CD4-positive, alpha-beta T cell treated with Interleukin-4 for 1 hour (primary cell): ENCODE measurements at places on chromosomes 7 and 10.

DNA sequence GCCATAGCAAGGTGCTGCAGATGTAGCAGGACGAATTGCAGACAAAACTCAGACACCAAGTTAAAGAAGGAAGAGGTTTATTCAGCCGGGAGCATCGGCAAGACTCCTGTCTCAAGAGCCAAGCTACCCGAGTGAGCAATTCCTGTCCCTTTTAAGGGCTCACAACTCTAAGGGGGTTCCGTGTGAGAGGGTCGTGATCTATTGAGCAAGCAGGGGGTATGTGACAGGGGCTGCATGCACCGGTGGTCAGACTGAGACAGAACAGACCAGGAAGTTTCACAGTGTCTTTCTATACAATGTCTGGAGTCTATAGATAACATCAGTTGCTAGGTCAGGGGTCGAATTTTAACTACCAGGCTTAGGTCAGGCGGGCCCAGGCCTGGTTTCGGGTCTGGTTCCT, 222.0 kb upstream of the C7orf33 start:
- no peak for DNase-seq

- DNase-seq = no peak
Measured at GRCh38 chr7:15863951-15864625, 177.6 kb upstream of the MEOX2 start.

GRCh38 chr10:117496616-117497028, 45.9 kb upstream of the EMX2 start:
- DNase-seq = peak; percentile 63

DNA sequence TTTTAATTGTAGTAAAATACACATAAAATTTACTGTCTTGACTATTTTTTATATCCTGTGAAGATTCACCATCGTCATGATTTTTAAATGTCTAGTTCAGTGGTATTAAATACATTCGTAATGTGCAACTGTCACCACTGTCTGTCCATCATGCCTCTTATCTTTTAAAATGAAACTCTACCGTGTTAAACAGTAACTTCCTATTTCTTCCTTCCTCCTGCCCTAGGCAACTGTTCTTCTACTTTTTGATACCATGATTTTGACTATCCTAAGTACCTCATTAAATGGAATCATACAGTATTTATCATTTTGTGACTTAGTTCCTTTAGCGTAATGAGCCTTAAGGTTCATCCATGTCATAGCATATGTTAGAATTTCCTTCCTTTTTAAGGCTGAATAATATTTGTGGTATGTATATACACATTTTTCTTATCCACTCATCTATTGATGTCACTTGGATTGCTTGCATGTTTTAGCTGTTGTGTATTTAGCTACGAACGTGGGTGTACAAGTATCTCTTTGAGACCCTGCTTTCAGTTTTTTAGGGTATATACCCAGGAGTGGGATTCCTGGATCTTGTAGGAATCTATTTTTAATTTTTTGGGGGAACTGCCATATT, 13.5 kb downstream of the SLK start:
- DNase-seq = no peak

DNA sequence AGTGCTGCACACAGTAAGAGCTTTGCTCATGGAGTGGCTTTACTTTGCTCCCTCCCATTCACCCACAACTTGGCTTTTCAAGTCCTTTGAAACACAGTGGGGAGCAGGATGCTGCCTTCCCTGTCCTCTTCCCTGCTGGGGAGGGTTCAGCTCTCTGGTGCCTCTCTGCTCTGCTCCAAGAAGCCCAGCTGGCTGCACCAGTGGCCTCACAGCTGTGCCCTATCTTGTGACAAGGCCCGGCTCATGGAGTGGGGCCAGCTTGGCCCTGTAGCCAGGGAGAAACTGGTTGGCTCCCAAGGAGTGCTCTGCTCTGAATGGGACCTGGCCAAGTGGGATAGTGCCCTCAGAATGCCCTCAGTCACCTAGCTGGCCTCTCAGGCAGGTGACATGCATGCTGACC, 212.3 kb upstream of the ZMIZ1 start:
- no peak for DNase-seq

GRCh38 chr10:114931072-114931679, 6.8 kb upstream of the TRUB1 start:
- no peak for DNase-seq
